Iris pigment epithelial cell (primary cell): ENCODE measurements at places on chromosomes 7 and 10.

DNA sequence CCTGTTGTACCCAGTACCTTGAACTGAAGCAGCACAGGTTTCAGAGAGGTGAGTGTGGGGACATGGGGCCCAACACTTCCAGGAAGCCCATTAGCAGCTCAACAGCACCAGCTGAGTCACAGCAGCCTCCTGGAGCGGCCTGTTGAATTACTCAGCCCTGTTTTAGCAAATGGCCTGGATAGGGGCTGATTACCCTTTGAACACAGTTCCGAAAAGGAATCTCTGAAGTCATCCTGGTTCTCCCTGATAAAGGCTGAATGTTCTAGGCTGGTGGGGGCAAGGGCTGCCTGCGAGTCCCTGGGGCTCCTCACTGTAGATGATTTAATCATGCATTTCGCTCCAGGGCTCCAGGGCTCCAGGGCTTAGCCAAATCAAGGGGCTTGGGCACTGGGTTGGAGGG lies 287.5 kb downstream of the GRID1 start:
- DNase-seq, result no peak

GRCh38 chr10:42836771-42837468 lies 54.3 kb downstream of the BMS1 start:
- peak; percentile 48 for DNase-seq

GRCh38 chr10:79144351-79145173 lies 75.8 kb downstream of the ZMIZ1 start:
- DNase-seq, result no peak

DNA sequence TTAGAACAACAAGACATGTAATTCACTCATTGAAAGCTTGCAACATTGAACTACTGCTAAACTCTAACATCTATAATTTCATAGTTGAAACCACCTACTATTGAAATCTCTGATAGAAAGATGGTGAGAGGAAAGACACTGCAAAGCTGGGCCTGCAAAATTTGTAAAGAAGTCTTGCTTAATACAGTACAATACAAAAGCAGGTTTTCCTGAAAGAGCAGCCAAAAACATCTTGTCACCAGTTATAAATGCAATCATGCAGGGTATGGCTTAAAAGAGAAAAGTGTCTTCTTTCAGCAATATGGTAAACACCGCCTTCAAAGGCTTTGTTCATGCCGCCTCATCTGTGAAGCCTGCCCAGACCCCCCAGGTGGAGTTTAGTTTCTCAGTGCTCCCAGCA lies 109.2 kb downstream of the ANK3 start:
- no peak for DNase-seq

DNA sequence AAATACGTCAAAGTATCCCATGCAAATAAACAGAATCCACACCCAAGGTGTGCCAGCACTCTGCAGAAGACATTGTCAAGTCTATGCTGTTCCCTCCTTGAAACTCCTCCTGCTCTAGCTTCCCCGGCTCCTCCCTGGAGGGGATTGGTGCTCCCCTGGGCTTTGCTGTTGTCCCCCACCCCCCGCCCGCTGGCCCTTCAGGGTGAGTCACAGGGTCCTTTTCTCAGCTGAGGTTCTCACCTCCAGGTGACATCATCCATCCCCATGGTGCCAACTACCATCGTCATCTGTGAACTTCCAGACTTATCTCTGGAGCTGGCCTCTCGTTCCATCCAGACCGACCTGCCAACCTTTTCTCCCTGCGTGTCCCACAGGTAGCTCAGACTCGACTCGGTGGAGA lies 77.0 kb downstream of the ITIH5 start:
- DNase-seq, result no peak

DNA sequence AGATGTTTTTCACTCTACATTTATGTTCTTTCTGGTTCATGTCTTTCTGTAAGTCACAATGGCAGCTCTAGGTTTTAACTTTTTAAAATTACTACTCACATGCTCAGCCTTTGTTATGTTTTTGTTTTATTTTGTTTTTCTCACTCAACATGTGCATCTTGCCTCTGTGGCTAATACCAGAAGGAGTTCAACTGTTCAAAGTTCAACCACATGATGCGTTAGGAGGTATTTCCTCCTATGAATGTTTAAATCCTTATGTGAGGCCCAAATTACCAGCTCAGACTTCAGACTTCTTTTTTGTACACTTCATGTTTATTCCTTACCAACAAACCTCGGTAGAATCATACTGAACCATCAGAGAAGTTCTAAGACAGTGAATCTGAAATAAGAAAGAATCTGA lies 151.6 kb downstream of the MALRD1 start:
- DNase-seq, result peak; percentile 3

GRCh38 chr7:155804897-155805825 lies 7.1 kb downstream of the SHH start:
- peak; percentile 79 for DNase-seq

DNA sequence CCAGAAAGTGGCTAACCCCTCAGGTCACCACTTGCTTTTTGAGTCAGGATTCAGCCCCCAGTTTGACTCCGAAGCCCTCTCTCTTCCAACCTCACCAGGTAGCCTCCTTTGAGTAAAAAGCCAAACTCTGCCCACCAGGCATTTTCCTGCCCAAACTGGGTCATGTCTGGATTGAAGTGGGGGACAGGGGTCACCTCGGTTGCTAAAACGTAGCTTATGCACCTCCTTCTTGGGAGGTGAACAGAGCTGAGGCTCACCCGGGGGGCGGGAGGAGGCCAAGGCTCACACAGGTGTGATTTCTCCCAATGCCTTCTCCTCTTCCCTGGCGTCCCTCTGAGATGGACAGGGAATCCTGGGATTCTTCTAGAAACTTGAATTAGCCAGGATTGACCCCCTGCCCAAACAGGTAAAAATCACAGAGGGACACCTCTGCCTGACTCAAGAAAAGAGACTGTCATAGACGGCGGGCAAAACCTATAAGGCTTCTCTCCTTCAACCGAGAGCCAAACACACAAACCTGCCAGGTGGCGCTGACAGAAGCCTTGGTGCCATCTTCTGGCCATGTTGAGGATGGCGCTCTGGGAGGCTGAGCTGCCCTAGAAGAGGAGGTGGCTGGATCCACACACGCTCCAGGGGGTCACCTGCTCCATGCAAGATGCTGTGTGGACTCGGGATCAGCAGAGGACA lies 51.6 kb downstream of the PRLHR start:
- DNase-seq, result peak; percentile 44

- no peak for DNase-seq
Measured at GRCh38 chr10:13233358-13233757, 816 bp downstream of the UCMA start.

DNA sequence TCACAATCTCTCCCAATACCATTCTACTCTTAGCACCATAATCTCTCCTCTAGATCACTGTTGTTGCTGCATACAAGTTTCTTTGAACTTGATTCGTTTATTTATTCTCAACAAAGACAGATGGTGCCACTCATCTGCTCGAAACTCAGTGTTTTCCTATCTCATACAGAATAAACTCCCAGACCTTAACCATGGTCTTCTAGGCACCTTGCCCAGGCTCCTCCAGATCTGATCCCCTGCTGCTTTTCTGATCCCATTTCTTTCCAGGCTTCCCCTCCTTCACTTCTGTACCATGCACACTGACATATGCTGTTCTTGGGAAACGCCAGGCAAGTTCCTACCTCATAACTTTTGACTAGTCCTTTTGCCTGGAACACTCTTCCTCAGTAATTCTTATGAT lies 645.7 kb downstream of the DNAJB9 start:
- DNase-seq, result no peak

GRCh38 chr7:104836976-104837375 lies 177.0 kb upstream of the KMT2E start:
- DNase-seq, result no peak

DNA sequence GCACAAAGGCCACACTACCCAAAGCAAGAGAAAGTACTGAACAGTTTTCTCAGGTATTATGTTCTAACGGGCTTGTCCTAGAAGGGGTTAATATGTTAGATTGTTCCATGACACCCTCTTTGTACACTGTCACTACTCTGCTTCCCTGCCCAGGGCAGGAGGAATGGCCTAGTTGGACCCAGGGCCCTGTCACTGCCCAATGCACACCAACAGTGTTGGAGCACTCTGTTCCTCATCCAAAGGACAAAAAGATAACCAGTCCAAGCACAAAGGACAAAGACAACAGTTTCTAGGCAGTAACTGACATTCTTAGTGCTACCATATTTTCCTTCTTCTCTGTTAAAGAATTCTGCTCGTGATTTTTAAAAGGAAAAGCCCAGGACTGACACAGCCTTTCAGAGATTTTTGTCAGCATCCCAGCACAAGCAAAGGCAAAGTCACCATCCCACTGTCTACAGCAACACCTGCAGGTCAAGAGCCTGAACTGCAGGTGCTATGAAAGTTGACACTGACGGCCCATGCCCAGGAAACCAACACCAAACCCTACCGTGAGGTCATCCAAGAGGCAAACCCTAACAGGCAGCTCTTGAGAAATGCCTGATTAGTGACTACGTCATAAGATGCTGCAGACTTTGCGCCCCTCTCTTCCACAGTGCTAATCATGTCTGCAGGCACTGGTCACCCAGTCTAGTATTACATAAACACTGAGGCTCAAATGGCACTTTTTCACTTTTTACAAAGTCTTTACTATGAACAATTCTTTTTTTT lies 13.2 kb downstream of the NUDCD3 start:
- DNase-seq, result peak; percentile 91

- no peak for DNase-seq
Measured at GRCh38 chr7:84627250-84627649, 432.7 kb upstream of the SEMA3A start.

DNA sequence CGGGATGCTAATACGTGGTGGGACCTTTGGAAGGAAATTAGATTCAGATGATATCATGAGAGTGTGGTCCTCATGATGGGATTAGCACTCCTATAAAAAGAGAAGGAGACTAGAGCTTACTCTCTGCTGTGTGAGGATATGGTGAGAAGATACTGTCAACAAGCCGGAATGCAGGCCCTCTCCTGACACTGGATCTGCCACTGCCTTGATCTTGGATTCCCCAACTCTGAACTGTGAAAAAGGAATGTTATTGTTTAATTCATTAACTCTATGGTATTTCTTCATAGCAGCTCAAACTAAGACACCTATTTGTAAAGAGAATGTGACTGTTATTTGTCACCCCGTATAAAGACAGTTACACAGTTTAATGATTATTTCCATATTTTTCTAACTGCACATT lies 1227.5 kb upstream of the C7orf33 start:
- DNase-seq, result no peak

- DNase-seq, result no peak
Measured at GRCh38 chr7:68125168-68125567, 1128.5 kb downstream of the TYW1 start.

DNA sequence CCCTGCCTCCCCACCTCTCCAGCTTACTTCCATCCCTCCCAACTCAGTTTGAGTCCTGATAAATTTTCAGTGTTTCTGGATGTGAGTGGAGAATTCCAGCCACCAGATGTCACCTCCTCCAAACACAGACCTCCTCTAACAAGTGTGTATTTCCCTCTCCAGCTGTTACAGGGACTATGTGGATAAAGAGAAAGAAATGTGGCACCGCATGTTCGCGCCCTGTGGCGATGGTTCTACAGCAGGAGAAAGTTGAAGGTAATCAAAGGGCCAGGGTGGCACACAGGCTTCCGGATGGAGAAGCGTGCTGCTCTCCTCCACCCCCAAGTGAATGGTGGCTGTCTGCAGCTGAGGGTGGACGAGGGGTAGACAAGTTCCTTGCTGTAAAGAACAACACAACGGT lies 14.7 kb downstream of the FKBP6 start:
- DNase-seq, result peak; percentile 67

DNA sequence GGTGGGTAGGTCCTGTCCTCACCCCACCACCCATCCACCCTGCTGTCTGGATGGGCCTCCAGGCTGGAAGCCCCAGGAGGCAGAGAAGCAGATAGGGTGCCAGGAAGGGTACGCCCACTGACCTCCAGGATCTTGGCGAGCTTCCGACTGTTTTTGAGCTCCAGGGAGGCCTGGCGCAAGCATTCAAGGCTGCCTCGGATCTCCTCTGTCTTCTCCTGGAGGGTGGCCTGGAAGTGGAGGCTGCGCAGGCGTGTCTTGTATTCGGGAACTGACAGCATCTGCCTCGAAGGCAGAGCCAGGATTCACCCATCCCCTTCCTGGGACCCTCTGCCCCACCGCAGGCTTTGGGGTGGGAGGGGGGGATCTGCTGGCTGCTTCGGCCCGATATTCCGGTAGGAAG lies 48.4 kb downstream of the GRID2IP start:
- DNase-seq, result no peak

DNA sequence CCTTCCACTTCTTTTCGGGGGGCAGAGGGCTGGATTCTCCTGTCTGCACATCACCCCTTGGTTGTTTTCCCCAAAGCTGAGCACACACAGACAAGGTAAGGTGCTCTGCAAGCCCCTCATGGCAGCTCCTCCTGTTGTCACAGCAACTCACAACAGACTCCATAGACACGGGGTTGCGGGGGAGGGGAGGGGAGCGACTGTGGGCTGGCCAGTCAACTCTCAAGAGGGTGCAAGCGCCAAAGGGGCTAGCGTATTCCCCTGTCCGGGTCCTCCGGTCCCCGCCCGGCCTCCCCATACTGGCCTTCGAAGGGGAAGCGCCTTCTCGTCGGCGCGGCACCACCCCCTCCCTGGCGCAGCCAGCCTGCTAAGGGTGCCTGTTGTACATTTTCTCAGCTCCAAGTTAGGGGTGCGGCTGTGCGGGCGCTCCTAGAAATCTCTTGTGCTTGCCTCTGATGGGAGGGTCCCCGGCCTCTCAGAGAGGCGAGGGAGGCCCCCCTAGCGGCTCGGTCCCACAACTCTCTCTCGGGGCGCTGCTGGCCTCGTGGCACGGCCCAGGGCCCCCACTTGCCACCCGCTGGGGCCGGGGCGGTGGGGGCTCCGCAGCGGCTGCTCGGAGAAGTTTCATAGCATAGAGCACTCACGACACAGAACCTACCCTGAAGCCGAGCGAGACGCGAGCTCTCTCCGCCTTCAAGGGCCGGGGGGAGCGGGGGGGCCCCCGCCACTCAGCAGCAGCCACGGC lies 498 bp downstream of the RHOBTB1 start:
- DNase-seq, result peak; percentile 62

DNA sequence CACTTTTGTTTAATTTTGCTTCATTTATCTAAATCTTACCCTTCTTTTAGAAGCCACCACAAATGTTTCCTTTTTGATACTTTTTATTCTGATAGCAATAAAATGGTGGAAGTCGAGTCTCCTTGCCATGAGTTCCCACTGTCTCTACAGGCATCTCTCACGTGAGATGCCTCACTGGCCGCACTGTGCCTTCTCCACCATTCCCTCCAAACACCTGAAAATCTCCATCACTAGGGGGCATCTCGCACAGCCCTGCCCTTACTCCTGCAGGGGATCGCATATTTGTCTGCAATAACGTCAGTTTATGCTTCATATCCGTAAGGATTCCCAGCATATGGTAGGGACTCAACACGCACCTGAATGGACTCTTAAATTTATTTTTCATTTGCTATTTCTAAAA lies 56.3 kb upstream of the NCAPG2 start:
- DNase-seq, result no peak

- no peak for DNase-seq
Measured at GRCh38 chr10:108254089-108254488, 1089.6 kb upstream of the SORCS1 start.
